Activated CD8-positive, alpha-beta memory T cell treated with anti-CD3 and anti-CD28 coated beads, Interleukin-2, amount 10 ng/mL, durations not matched to agents 7 days and 5 days (primary cell): ENCODE measurements at places on chromosomes 13 and 19.

GRCh38 chr13:23956106-23956505 lies 58.8 kb upstream of the C1QTNF9B start:
- peak; percentile 58 for DNase-seq

DNA sequence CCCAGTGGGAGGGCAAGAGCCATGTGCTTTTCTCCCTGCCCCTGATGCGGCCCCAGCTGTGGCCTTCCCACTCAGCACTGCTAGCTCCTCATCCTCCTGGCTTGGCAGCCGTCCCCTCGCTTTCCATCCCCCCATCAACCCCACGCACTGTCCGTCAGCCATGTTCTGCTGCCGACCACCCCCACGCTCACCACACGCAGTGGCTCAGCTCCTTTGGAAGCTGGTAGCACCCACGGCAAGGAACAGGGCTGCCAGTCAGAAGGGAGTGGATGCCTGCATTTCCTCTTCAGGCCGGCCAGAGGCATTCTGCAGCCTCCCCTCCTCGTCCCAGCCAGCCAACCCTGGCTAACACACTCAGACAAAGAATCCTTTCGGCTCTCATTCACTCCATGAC lies 6.3 kb downstream of the CALM3 start:
- DNase-seq: no peak

DNA sequence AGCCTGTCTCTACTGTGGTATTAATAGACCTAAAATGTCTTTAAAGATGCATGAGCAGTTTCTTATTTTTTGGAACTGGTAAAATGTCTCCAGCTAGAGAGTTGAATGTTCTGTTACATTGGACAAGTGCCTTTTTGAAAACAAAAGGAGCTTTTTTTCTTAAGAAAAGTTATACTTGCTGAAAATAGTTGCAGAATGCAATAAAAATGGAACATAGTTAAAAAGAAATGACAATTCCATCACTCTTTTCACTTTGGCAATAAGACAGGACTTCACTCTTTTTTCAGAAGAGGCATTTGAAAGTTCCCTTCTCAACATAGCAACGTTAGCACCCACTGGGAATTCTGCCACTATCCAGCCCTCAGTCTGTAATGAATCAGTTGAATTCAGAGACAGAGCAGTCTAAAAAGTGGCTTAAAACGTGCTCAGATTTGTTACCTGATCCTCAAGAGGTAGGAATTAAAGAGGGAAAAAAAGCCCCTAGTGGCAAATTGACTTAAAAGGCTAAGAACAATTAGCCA lies 10.1 kb downstream of the RGCC start:
- DNase-seq: no peak

- no peak for DNase-seq
These were observed 95.8 kb downstream of the WASF3 start for GRCh38 chr13:26653310-26653709.

- no peak for DNase-seq
These were observed 3.7 kb upstream of the ZNRF4 start for GRCh38 chr19:5451494-5451893.
